ENCODE measurements at places on chromosomes 12 and 14.
A peak's percentile ranks its signal among the peaks of the same experiment; 100 is the strongest.

DNA sequence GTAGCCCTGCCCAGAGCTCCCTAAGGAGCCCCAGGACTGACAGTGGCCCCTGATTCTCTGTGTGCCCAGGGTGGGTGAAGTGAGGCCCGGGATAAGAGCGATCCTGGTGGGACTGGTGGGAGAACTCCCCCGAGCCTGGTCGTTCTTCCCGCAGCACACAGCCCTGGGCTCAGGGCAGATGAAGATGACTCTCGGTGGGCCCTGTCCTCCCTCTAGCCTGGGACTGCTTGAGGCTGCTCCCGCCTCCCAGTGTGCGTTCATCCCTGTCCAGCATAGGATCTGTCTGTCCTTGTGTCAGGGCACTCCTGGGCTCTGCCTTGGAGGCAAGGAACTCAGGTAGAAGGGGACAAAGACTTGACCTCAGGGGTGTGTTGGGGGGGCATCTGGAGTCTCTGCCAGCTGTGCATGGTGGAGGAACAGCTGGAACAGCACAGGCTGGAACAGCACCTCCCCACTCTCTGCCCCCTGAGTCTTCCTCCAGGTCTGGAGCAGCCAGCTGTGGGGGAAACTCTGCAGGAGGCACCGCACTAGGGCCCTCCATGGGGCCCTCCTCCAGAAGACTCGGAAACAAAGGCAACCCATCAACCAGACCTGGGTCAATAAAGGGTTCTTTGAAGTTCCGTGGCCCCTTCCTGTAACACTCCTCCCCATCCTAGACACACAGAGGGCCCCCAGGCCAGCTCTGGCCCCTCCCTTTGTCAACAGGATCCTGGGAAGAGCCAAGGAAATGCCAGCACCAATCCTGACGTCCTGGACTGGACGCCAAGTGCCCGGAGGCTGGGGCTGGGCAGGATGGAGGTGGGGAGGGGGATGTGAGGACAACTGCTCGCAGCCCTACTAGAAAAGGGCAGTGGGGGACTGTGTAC lies 15.9 kb downstream of the FAIM2 start:
- DNase-seq, result no peak

- peak; percentile 66 for DNase-seq
Measured at GRCh38 chr14:105944632-105945610, 418.5 kb downstream of the TMEM121 start.

GRCh38 chr12:53391724-53392123 lies 11.7 kb downstream of the SP1 start:
- no peak for DNase-seq

DNA sequence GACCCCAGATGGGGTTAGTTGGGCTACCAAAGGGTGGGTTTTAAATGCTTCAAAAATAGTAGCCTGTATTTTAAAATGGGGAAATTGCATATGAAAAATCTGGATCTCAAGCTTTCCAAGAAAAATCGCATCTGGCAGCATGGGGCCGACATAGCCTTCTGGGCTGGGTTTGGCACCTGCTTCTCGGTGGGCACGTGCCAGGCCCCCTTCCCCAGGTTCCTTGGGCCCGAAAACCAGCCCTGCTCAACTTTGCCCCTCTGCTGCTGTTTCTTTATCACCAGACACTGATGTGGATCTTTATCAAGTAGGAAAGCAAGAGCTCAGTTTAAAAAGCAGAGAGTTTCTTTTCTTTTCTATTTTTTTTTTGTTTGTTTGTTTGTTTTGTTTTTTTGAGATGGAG lies 95.1 kb downstream of the DICER1 start:
- no peak for DNase-seq

DNA sequence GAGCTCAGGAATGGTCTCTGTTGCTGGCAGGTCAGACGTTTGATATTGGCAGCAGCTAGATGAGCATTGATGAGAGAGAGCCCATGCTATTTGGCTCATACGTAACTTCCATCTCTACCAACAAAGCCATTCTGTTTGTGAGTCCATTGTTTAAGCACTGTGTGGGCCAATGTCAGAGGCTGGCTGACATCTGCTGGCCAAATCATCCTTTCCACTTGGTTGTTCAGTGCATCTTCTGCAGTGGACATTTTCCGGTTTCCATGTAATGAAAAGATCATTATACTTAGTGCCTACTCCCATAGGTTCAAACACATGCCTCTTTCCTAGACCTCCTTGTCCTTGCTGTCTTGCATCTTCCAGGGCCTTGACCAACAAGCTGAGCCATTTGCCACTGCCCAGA lies 59.2 kb downstream of the IFT81 start:
- no peak for DNase-seq

DNA sequence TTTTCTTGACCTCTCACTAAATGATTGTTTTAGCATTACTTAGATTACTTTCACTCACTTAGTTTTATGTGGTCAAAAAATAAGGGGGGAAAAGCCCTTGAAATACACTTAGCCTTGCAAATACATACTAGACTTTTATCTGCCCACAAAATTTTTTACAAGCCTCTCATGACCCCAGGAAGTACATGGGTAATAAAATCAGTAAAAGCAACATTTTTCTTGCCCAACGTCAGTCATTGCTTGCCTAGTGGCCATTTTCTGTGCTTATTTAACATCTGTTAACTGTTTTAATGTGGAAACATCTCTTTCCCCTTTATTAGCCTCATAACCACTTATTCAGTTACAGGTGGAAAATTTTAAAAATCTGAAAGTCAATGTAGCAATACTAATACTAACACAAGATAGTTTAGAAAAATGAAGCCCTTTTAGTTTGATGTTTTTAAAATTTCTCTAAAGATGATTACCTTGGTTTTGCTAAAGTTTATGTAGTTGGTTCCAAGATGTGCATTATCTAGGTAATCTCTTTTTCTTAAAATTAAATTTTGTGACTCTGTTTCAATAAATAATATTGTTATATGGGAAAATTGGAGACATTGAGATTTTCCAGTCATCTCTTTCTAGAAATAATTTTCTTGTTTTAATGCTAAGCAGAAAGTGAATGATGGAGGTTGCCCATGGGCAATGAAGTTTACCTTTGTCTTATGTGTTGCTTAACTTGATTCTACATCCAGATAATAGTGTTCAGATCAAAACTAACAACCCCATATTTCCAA lies 175.5 kb downstream of the TMTC2 start:
- DNase-seq, result no peak

DNA sequence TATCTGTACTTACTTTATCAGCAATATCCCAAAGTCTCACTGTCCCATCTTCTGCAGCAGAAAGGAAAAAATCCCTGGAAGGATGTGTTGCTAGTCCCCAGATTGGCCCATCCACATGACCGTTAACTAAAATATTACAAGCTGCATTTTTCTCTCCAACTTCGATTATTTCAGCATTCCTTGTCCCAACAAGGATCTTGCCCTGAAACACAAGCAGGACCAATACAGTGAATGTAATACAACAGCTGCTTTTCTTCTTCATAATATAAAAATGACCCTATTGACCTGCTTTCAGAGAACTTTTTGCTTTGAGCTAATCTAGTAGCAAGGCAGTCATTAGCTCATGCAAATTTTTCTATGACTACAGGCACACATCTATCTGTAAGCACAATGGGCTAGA lies 58.3 kb downstream of the ZC3H14 start:
- DNase-seq, result no peak

DNA sequence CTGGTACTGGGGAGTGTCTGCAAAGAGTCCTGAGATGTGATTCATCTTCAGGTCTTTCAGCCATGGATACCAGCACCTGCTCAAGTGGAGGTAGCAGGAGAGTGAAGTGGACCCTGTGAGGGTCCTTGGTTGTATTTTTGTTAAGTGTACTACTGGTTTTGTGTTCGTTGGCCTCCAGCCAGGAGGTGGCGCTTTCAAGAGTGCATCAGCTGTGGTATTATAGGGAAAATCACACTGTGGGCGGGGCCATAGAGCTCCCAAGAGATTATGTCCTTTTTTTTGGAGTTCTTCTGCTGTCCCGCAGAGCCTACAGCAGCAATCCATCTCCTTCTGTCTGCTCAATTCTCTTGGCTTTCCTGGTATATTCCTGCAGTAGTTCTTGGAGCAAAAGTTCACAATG lies 66.8 kb downstream of the SPATA7 start:
- no peak for DNase-seq

Data from stimulated activated CD4-positive, alpha-beta T cell treated with anti-CD3 and anti-CD28 coated beads, Interleukin-1b, Interleukin-23, amount 100 ng/mL, for 24 hours (primary cell).